GDM1 (cell line): ENCODE measurements at places on chromosomes 2 and 18.

- no peak for DNase-seq
Measured at GRCh38 chr2:38387887-38388286, 10.8 kb upstream of the ATL2 start.

GRCh38 chr2:176151442-176152287, at the start of gene HOXD4:
Gene HOXD4, plus strand, starts transcription at chr2:176151550. Its CDS starts 84 bp downstream, at chr2:176151634.
- no peak for DNase-seq

DNA sequence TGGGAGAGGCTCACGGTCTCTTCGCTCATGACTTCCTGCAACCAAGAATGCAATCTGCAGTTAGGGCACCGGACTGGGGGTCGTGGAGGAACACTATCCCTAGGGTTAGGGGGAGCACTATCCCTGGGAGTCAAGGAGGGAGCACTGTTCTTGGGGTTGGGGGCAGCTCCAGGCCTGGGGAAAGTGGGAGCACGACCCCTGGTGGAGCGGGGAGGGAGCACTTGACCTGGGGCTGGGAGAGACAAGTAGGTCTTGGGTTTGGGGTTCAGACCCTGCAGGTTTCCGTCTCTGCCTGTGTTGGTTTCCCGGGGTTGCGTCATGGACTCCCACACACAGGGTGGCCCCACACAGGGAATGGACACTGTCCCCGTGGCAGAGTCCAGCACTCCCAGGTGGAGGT, 133.6 kb downstream of the TPO start:
- no peak for DNase-seq

DNA sequence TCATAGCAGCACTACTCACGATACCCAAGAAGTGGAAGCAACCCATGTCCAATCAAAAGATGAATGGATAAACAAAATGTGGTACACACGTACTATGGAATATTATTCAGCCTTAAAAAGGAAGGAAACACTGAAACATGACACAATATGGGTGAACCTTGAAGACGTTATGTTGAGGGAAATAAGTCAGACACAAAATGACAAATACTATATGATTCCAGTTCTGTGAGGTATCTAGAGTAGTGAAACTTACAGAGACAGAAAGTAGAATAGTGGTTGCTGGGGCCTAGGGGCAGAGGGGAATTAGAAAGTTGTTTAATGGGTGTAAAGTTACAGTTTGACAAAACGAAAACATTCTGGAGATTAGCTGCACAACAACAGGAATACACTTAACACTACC, 24.7 kb downstream of the TLK1 start:
- no peak for DNase-seq

DNA sequence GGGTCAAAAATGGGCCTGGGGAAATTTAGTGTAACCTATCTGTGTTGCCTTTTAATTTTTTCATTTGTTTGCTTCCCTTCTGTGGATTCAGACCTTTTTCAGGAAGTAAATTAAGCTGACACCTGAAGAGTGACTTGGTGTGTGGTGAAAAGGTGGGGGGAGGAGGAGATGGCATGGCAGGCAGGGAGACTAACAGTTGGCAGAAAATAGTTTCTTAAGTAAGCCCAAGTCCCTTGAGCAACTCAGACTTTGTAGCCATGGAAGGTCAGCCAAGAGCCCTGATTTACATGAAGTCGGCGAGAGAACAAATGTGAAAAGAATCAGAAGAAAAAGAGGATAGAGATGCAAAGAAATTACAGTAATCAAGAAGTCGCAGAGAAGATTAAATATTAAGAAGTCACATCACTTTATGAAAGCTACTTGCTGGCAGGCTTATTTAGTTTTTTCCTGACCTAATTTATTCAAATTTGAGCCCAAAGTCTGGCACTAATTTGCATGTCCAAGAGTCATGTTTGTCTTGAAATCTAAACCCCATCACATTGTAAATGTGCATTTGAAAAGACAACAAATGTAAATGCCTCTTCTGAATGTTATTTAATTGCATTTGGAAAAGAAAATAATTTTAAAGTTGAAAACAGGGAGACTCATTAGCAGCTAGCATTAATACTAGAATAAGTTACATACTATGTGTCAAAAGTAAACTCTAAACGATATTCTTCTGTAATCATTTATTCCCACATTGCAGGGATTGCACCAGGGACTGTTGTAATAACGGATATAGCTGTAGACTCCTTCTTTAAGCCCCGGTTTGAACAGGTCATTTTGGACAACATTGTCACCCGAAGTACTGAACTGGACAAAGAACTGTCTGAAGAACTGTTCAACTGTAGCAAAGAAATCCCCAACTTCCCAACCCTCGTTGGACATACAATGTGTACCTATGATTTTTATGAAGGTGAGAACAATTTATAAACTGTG, 19.3 kb downstream of the UPP2 start:
- no peak for DNase-seq

DNA sequence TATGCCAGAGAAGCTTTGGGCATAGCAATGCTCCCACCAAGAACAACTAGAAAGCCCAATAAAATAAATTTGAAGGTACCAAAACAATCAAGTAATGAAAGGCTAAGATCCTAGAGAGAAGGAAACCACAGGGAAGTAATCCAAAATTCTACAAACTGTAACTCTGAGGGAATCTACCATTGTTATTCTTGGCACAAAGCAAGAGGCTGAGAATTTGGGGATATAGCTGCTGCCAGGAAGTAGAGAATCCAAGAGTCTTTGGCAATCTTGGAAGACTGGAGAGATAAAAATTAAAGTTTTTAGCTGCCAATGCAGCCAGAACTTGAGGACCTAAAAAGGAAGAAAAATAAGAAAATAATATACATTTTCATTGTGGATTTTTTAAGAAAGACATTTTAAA, 68.5 kb downstream of the PIGN start:
- DNase-seq = no peak

DNA sequence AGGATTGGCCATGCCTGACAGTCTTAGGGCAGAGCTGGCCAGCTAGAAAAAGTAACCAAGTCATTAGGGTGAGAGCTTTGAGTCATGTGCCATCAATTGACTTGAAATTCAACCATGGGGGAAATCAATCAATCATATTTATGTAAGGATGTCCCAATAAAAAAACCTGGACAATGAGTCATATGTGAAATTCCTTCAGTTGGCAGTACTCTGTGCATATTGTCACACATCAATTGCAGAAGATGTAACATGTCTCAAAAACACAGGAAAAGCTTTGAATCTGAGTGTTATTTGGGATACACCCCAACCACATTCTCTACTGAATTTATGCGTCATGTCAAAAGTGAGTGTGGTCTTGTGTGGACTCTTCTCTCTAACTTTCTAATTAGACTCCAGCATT, 1004.1 kb upstream of the NRXN1 start:
- no peak for DNase-seq

DNA sequence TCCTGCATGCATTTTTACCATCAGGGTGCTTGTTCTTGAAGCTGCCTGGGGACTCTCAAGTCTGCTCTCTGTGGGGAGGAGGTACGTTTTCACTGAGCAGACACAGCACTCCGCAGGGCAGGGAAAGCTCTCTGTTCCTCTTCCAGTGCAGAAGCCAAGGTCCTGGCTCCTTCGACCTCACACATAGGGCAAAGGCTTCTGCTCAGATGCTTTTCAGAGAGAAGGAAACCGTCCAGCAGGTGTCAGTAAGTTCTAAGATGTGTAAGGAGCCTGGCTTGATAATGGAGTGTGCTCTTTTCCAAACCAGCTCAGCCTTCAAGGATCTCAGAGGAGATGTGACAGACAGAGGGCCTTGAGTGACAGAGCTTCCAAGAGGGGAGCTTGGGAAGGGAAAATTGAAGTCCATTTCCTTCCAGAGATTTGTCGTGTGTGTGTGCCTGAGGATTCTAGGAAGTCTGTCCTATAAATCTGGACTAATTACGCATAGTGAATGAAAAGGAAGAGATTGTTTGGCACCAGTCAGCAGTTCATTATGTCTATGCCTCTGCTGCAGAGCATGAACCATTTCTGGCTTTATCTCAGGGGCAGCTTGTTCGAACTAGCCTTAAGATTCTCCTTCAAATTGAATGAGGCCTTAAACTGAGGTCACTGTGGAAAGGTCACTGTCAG, 67.3 kb upstream of the UPP2 start:
- peak; percentile 61 for DNase-seq

GRCh38 chr2:101080211-101081068, 70.7 kb downstream of the TBC1D8 start:
- DNase-seq = no peak

DNA sequence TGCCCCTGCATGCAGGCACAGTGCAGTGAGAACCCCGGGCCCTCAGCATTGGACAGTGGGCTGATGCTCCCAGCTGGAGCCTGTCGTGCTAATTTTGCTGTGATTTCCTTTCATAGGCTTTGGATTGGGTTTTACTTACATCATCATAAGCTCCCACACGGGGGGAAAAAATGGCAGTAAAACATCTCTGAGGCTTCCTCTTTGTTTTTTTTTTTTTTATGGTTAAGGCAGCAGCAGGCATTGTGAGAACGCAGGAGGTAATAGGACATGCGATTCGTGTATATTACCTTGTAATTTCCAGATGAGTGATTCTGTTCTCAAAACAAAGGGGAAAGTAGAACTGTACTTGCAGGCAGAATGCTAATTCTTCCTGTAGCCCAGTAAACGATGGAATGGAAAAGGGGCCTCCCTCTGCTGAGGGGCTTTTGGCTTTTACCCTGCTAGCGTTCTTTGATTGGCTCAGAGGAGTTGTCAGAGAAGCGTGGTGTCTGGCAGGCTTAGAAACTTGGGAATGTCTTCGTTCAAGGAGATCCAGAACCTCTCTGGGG, 89.7 kb downstream of the NPAS2 start:
- DNase-seq = no peak

DNA sequence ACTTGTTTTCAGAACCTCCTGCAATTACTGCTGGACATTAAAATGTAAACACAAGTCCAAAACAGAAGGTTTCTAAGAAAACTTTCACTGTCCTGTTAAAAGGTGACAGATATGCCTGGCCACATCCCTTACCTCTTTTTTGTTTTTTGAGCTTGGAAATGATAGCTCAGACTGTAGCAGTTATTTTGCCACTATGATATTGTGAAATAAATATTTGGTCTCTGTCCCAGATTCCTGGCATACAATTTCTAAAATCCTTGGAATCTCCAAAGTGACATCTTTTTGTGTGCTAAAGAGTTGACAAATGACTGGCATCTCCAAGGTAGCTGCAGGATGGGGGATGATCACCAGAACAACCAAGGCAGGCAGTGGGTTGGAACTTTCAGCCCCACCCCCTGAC, 16.8 kb downstream of the TPGS2 start:
- DNase-seq = no peak

DNA sequence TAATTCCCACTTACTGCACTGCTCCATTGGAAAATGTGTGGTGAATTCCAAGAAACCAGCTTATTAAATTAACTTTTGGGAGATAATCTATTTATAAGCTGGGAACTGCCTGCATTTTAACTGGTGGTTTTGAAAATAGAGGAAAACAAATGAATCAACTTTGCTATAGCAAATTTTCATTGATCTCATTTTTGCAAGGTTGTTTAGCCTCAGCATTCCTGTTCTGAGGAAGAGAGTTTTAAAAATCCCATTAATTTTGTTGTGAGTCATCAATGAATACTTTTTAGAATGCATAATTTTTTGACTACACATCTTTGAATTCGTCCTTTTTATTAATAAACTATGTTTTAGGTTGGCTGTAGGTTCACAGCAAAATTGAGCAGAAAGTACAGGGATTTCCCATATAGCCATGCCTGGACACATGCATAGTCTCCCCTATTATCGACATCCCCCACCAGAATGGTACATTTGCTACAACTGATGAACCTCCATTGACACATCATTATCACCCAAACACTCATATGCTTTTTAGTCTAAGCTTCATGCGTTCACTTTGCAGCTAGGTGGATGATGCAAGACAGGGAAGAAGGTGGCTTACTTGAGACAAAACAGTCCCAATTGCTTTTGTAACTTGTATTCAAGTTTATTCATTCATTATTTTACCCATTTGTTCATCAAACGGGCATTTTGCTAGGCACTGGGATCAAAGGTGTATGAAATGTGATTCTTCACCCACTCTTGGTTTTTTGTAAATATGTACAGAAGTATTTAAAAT, 106.9 kb downstream of the ZNF521 start:
- no peak for DNase-seq

GRCh38 chr2:147559070-147559725, 285.6 kb upstream of the ACVR2A start:
- DNase-seq = no peak

DNA sequence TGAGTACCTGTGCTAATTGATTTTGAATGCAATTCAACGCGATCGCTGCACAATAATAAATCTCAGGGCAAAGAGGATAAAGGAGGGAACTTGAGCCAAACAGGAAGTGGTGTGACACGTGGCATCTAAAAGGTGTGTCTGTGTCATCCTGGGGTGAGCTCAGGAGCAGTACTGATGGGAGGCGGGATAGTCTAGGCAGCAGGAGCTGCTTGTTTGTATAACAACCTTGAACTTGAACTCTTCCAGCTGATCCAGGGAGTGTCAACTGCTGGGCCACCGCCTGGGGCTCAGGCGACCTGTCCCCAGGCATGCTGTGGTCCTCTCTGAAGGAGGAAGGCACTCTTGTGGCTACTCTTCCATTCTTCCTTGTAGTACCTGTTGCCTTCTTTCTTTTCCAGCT, 61.2 kb downstream of the BOD1L2 start:
- no peak for DNase-seq

DNA sequence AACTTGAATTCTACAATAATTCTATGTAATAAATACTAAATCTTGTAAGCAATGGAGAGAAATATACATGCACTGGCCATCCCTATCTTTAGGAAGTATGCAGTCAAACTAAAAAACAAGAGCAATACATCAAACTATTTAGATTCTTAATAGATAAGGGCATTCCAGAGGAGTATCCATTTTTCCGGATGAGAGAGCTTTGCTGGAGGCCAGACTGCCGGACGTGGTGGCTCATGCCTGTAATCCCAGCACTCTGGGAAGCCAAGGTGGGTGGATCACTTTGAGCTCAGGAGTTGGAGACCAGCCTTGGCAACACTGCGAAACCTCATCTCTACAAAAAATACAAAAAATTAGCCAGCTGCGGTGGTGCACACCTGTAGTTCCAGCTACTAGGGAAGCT, 60.8 kb downstream of the KIF5C start:
- no peak for DNase-seq

- DNase-seq = no peak
Measured at GRCh38 chr2:229870903-229871656, 50.7 kb downstream of the TRIP12 start.

DNA sequence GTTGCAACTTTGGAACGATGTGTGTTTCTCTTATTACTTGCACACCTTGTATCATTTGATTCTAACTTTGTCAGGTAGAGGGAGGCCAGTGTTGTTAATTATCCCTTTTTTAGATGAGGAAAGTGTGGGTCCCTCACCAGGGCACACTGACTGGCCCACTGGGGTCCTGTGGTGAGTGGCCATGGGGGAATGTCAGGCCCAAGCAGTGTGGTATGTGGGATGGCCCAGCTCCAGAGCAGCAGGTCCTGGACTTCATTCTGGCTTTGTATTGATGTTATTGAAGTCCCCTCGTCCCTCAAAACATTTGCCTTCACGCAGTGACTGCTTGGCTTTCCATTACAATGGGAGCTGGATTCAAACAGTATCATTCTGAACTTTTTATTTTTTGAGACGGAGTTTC, 11.7 kb downstream of the NCK2 start:
- DNase-seq = no peak
